CD8-positive, alpha-beta T cell (primary cell): ENCODE measurements at places on chromosomes 2 and 18.

GRCh38 chr18:36397033-36397432 lies 99.5 kb downstream of the FHOD3 start:
- no peak for DNase-seq

DNA sequence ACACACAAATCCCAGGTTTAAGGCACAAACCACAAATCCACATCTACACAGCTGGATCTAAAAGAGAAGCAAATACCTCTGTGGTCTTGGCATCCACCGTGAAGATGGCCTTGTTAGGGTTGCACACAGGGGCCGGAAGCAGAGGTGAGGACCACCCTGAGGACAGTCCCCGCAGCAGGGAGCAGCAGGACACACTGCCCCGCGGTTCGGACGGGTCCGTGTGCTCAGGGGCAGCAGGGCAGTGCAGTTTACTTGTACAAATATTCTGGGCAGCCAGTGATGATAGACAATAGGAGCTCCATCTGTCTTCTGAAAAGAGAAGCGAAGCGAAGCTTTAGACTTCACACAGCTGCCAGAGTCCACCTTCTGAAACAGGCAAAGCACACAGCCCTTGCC lies 8.8 kb downstream of the PASK start:
- no peak for DNase-seq

- DNase-seq: no peak
Measured at GRCh38 chr2:164593959-164594358, 27.3 kb downstream of the GRB14 start.

GRCh38 chr2:134602666-134603065 lies 116.1 kb downstream of the TMEM163 start:
- DNase-seq: no peak

- no peak for DNase-seq
Measured at GRCh38 chr2:218091746-218092145, 22.7 kb downstream of the RUFY4 start.

DNA sequence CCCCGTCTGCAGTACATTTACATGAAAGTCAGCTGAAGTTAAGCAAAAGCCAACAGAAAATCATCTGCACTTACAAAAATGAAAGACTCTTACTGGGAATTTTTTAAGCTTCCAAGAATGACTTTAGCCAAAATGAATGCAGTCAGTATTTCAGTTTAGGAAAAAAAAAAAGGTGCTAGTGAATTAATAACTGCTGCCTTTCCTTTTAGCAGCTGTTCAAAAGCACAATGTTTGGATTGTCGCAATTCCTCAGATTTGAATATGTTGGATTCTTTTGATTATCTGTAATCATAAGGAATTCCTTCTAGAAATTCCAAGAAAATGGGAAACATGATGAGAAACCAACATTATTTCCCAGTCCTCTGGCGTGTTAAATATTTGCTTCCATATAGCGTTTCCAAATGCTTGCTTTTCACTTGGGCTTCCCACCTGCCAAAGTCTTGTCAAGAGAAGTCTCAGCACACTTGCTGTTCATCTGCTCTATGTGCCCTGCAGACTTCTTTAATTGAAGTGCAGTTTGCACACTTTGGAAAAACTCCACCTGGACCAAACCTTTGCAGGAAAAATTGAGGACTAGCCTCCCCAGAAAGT lies 653.0 kb upstream of the SLC39A10 start:
- DNase-seq: no peak

- DNase-seq: no peak
Measured at GRCh38 chr2:158025255-158025996, 76.2 kb upstream of the UPP2 start.

- no peak for DNase-seq
Measured at GRCh38 chr2:111188681-111189080, 68.0 kb downstream of the BCL2L11 start.

- no peak for DNase-seq
Measured at GRCh38 chr18:77039196-77040130, 93.1 kb downstream of the MBP start.

DNA sequence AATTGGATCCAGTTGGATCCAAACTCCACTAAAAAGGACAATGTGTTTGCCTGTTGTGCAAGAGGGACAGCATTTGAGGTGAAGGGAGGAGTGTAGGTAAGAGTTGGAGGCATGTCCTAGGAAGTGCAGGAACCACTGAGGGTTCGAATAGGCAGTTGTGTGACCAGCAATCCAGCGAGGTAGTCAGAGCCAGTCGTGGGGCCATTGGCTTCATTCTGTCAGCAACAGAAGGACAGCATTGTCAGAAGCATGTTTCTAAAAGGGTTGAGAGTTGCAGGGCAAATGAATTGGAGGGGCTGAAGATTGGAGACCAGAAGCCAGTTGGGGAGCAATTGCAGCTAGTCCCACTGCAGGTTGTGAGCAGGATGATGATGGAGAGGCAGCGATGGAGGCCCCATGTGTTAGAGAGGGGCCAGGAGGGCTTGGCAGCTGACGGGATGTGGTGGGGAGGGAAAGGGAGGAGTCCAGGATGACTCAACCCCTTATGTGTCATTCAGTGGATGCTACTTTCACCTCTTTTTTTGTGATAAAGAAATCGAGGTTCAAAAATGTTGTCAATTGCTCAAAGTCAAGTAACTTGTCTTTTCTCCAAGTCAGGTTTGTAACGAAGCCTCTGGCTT lies 96.7 kb upstream of the SIX3 start:
- no peak for DNase-seq

DNA sequence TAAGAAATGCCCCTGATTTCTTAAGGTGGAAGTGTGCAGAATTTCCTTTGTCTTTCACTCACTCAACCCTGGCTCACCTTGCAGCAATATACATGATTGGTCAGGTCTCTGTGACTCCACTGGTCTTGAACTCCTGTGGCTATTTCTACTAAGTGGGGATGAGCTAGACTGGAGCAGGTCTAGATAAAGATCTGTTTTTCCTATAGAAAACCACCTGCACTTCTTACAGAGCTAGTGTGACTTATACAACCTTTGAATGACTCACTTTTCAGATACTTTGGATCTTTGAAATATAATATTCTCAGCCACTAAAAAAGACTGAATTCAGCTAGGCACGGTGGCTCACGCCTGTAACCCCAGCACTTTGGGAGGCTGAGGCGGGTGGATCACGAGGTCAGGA lies 98.5 kb upstream of the KCTD1 start:
- DNase-seq: no peak
